ENCODE measurements at places on chromosomes 12 and 14.

DNA sequence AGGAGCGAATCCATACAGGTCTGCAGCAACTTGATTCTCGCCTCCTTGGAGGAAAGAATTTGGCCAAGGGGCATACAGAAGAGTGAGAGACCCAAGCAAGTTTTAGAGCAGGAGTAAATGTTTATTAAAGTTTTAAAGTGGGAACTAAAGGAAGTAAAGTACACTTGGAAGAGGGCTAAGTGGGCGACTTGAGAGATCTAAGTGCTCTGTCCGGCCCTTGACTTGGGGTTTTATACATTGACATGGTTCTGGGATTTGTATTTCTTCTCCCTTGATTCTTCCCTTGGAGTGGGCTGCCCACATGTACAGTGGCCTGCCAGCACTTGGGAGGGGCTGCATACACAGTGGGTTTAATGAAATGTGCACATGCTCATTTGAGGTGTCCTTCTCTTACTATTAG is 421.2 kb downstream of the TMEM121 start:
- DNase-seq = no peak

GRCh38 chr14:91169951-91170350 is 56.1 kb downstream of the DGLUCY start:
- no peak for DNase-seq

DNA sequence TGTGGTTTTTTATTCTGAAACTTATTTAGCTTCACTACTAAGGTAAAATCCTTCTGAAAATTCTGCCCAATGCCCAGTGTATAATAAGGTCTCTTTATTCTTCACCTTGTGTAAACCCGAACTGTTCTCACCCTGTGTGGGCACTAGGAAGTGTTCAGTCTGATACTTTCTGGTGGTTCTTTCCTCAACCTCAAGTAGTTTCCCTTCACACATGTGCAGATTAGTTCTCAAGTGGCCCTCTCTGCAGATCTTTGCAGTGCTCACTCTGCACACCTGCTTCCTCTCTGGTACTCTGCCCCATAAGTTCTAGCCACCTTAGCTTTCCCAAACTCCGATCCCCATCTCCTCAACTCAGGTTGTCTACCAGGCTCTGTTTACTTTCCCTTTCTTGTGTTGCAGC is 61.6 kb downstream of the RAD51B start:
- DNase-seq = no peak

DNA sequence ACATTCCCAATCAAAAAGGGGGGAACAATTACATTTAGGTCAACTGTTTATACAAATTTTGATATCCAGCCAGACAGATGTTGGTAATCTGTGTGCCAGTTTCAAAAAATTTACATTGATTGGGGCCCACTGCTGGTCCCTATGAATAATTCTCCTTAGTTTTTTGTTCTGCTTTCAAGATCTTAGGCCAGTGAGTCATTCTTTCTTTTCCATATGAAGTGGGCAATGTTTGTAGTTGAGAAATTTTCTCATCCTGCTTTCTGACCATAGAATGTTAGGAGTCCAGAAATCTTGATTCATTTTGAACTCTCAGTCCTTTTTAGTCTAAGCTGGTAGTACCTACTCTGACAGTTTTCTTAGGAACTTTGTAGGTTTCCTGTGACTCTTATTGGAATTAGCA is 244.3 kb downstream of the DIO2 start:
- no peak for DNase-seq

GRCh38 chr14:50676814-50677516 is 8.9 kb upstream of the SAV1 start:
- no peak for DNase-seq

DNA sequence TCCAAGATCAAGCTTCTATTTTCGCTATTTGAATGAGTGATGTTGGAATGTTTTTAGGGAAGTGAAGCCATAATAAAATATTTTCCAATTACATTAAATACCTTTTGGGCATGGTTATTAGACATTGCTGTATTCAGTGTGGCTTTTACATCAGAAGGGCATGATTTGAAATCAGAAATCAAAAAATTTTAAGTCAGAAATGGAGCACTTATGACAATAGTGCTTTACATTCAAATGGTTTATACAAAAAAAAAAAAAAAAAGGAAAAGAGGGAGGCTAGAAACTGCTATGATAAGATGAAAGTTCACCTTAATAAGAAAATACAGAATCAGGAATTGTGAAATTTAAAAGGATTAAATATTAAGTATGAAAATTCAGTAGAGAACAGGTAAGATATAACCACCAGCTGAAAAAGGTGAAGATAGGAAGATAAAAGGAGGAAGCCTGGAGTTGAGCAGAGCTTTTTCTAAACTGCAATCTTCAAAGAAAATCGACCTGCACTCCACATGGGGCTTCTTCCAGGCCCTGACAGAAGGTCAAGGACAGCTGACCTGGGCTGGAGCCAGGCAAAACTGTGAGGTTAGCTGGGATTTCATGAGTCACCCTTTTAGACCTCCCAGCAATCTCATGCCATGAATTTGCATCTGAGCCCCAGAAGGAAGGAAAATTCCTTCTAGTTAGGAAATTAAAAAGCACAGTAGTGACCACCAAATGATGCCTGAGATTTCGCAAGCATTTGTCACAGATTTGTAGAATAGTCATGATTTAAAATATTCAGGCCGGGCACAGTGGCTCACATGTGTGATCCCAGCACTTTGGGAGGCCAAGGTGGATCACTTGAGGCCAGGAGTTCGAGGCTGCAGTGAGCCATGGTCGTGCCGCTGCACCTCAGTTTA is 23.4 kb upstream of the BMP4 start:
- no peak for DNase-seq

Data from NCI-H2029 treated with DMSO at 0.1 percent for 48 hours (cell line).